NCI-H1694 treated with DMSO at 0.1 percent for 48 hours (cell line): ENCODE measurements at places on chromosomes 11 and 22.

GRCh38 chr11:32088117-32088941 lies 2.5 kb upstream of the RCN1 start:
- DNase-seq = peak; percentile 18

- no peak for DNase-seq
These were observed 68.5 kb downstream of the ADM start for GRCh38 chr11:10373340-10373739.

DNA sequence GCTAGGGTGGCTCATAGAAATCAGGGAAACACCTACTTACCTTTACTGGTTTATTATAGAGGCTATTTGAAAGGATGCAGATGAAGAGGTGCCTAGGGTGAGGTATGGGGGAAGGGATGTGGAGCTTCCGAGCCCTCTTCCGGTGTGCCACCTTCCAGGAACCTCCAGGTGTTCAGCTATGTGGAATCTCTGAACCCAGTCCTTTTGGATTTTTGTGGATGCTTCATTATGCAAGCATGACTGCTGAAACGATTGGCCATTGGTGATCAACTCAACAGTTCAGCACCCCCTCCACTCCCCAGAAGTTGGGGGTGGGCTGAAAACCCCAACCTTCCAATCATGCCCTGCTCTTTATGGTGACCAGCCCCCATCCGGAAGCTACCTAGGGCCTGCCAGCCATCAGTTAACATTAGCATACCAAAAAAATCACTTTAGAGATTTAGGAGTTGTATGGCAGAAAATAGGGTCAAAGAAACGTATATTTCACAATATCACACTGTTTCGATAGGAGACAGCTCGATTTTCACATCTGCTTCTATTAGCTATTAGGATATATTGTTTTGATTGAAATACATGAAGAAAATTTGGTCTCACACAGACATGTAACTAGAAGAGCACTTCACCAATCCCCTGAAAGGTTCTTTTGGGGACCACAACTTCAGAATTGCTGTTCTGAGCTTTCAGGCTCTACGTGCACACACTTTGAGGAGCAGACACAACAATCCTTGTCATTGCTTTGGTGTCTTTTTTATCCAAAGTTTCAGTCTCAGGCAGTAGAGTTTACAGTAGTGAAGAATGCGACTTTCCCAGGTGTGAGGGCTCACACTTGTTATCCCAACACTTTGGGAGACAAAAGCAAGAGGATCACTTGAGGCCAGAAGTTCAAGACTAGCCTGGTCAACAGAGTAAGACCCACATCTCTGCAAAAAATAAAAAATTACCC lies 3.3 kb upstream of the POLR2G start:
- no peak for DNase-seq

GRCh38 chr11:60214386-60214785 lies 28.6 kb downstream of the MS4A4E start:
- no peak for DNase-seq

GRCh38 chr11:21476588-21476987 lies 716.3 kb upstream of the ANO5 start:
- DNase-seq = no peak

DNA sequence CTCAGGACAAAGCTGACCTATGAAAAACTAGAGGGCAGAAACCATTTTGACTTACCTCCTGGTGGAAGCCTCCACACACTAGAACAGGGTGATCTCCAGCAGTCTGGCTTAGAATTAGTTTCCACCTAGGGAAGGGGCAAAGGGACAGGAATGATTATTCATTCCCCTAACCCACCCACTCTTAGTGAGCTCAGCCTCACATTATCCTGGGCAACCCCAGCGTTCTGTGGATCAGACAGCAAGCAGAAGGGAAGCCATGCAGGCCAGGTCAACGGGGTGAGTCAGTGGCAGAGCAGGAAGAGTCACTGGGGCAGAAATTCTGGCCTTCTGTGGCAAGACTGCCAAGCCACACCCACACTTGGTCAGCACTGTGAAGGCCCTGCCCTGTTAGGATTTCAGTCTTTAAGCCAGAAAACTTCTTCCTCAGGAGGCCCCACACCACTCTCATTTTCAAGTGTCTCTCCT lies 10.5 kb downstream of the NUMA1 start:
- no peak for DNase-seq

DNA sequence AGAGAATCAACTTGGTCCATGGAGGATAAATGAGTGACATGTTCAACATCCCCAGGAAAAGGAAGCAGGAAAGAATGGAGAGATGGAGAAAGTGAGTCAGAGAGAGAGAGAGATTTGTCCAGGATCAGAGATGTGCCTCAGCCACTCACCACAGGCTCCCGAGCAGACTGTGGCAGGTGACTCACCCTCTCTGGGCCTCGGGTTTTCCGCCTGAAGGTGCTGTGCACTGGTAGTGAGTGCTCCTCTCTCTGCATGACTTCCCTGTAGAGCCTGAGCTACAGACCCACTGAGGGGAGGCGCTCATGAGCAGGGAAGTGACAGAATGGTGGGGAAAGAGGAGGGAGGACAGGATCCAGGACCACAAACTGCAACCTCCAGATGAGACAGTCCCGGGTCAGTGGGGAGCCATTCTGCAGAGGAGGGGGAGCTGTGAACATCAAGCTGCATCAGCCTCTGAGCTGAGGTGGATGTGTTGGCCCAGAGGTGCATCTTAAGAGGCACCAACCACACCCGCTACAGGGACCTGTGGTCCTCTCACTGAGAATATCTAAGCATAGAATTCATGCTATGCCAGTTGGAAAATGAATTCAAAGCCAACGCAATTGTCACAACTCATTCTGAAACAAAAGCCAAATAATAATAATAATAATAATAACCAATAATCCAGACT lies 433.4 kb downstream of the BRD1 start:
- no peak for DNase-seq

DNA sequence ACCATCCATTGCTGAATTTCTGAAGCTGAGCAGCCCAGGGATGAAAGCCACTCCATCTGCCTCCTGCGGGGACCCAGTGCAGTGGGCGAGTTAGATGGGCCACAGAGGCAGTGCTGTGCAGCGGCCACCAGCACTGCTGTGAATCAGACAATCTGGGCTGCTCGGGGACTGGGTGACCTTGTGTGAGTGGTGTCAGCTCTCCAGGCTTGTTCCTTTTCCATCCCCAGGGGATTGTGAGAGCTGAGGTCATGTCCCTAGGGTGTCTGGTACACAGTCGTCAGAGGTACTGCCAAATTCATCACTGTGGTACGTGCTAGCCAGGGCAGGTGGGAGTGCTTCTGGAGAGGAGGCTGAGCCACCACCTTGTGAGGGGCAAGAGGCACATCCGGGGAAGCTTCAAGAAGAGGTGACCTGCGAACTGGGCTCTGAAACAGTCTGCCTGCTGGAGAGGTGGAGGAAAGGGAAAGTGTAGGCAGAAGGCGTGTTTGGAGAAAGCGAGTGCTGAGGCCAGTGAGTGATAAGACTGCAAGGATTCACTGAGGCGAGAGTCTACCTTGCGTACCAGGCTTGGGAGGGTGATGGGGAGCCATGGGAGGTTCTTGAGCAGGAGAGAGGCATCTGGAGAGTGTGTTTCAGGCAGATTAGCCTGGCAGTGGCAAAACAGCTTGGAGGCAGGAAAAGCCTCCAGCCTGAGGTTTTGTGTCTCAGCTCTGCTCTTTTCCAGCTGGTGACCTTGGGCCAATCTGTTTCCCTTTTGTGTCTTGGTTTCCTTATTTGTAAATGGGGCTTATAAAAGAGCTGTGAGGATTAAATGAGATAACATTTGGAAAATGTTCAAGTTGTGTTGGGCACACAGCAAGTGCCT lies 22.7 kb downstream of the CACNA1I start:
- DNase-seq = peak; percentile 65

DNA sequence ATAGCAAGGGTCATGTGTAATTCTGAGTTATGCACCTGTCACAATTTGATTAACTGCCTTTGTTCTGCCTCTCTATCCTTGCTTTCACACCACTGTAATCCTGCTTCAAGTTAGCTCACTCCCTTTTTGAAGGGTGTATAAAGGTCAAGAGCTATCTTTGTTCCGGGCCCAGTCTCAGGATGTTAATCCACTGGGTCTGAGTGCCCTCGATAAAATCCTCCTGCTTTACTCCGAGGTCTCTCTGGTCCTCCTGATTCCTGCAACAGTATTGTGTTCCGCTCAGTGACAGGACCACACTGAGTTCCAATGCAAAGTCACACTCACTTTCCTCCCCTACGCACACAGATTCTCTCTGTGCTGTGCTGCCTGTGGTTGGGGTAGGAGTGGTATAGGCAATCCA lies 186.5 kb downstream of the DYNC2H1 start:
- DNase-seq = no peak

DNA sequence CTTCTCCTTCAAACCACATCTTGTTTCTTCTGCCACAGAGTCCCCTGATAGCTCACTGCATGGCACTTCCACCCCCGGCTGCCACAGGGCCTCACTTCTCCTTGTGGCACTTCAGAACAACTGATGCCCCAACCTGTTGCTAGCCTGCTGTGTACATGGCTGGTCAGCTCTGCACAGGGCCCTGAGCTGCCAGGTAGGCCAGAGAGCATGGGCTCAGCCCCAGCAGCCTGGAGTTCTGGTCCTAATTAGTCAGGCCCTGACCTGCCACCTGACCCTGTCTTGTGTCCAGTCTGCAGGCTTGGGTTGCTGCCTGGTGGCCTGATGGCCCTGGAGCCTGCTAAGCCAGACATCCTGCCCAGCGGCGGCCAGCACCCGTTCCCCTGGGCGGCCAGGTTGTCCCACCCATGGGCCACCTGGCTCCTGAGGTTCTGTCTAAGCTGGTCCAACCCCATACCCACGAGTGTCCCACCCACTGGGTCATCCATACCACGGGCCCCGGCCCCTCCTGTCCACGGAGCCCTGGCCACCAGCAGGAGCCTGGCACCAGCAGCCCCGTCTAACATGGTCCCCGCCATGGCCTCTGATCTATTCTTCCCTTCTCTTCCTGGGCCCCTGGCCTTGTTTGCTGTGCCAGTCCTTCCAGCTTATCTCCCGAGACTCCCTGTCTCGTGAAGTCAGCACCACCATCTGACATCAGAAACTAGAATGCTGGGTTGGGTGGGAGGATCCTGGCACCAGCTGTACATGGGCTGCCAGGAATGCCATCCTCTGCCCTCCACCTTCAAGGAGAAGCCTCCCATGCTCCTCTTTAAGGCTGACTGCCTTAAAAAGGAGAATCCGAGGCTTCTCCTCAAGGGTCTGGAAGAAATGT lies 3.1 kb upstream of the CERK start:
- no peak for DNase-seq

GRCh38 chr11:74546752-74547151 lies 45.6 kb upstream of the POLD3 start:
- no peak for DNase-seq

GRCh38 chr11:131841925-131842635 lies 471.7 kb downstream of the NTM start:
- DNase-seq = no peak

DNA sequence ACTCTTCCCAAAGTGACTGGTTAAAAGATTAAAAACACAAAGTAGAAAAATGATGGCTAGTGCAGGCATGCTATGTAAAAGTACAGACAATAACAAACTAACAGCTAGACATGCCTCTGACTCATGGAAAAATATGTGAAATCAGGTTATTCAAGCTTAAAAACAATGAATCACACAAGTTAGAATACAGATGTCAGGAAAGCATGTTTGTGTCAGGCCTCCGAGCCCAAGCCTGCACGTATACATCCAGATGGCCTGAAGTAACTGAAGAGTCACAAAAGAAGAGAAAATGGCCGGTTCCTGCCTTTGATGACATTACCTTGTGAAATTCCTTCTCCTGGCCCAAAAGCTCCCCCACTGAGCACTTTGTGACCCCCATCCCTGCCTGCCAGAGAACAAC lies 110.1 kb downstream of the NOX4 start:
- DNase-seq = no peak

DNA sequence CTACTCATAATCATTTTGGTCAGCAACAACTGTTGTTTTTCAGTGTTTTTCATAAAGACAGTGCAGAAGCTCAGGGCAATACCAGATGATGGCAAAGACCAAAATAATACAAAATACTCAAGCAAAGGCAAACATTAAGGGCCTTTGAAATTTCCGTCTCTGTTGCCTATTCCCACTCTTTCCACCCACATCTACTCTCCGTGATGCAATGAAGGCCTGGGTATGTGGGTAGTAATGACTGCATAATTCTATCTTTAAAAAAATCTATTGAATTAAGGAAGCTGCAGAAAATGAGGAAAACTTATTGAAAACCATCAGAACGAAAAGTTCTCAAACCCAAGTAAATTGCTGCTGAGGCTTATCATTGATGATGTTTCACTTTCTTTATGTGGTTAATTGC lies 203.3 kb downstream of the MAML2 start:
- DNase-seq = no peak

DNA sequence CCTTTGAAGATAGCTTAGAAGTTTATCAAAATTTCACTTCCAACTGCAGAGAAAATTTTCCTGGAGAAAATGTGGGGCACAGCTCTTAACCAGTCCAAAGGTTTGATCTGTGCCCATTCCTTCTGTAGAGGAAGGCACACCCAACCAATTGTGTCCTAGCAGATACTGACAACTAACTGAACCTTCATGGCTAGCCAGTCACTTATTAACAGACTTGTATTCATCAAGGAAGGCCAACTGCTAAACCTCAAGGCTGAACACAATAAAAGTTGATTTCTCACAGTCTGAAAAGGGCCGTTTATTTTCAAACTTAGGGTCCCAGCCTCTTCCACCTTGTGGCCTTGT lies 19.5 kb downstream of the SYT13 start:
- no peak for DNase-seq

GRCh38 chr11:76564364-76564763 lies 106.2 kb downstream of the LRRC32 start:
- no peak for DNase-seq

DNA sequence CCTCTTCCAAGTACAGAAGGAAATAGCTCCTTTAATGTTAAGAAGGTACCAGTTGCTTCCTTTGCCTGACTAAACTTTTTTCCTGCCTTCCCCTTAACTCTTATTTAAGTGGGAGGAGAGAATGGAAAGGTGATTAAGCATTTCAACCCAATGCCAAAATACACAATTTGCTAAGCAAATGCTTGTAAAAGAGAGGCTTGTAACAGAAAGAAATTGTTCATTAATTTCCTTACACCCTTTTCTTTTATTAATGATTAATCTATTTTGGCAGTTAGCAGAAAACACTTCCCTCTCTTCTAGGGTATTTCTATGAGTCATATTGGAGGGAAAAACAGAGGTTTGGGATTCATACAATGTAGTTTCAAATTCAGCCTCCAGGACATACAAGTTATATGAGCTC lies 427.6 kb upstream of the FAT3 start:
- no peak for DNase-seq

- DNase-seq = peak; percentile 6
These were observed 12.5 kb downstream of the L3MBTL2 start for GRCh38 chr22:41217553-41218157.

GRCh38 chr22:48779211-48779643 lies 1048.4 kb downstream of the BRD1 start:
- DNase-seq = no peak

DNA sequence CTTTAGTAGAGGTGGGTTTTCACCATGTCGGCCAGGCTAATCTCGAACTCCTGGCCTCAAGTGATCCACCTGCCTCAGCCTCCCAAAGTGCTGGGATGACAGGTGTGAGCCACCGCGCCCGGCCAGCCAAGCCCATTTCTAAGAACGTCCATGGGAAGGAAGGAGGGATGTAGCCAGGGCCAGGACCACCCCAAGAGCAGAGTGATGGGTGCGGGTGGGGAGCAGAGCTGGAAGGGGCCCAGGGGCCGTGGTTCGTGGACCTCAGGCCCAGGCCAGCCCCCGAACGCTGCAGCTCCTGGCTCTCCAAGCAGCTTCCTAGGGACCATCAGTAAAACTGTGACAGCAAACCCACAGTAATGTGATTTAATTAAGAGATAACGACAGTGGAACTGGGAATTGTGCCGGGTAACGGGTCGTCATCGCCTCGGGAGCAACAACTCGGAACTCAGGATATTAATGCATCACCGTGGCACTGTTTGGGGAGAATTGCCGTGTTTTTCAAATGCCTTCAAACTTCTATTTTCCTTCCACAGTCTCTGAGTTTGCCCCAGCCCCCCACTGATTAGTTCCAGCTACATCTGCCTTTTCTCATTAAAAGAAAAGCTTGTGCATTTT lies 74.3 kb downstream of the BRD1 start:
- DNase-seq = no peak
